ENCODE measurements at places on chromosomes 7 and 10.

DNA sequence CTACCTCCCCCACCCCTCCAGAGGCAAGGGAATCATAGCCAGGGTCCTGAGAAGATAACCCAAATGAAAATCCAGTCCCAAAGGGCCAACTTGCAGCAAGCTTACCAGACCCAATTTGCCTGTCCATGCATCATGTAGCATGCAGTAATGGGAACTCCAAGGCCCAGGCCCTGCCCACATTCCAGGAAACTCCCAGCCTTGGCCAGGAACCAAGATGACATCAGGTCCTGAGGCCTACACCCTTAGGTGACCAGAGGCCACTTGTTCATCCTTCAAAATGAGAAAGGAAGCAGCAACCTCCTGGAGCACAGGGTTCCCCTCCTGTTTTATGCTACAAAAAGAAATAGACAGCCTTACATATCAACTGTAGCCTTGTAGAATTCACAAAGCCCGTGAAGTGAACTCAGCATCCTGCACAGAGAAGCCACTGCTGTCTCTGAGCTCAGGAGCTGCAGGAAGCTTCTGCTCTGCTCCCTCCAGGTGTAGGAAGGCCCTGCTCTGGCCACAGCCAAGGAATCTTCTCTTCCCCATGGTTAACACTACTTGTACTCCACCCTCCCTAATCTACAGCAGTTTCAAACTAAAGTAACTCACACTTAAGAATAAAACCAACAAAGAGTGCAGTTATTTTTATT, 30.3 kb upstream of the GRB10 start:
- peak; percentile 80 for DNase-seq

DNA sequence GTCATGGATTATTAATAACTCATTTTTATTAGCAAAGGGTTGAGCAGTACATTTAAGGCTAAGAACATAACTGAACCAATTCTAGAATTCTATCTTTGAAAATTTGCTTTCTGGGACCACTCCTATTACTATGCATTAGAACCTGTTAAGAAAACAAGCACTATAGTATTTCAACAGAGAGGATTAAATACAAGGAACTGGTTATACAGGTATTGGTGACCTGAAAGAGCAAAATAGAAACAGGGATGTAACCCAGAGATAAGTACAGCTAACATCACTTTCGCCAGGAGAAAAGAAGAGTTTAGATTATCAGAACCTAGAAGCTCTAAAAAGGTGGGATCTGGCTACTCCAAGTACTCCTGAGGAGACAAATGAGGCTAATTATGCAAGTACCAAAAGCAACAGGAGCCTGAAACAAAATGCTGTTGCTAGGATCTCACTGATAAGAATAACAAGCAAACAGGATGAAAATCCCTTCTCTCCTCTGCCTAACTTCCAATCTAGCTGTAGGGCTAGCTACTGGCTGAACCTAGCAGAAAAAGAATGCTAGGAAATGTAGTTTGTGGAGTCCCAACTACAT, 32.1 kb upstream of the ELAPOR2 start:
- DNase-seq, result no peak

- DNase-seq, result no peak
Observed at GRCh38 chr7:102892631-102893278, 20.0 kb upstream of the LRRC17 start.

DNA sequence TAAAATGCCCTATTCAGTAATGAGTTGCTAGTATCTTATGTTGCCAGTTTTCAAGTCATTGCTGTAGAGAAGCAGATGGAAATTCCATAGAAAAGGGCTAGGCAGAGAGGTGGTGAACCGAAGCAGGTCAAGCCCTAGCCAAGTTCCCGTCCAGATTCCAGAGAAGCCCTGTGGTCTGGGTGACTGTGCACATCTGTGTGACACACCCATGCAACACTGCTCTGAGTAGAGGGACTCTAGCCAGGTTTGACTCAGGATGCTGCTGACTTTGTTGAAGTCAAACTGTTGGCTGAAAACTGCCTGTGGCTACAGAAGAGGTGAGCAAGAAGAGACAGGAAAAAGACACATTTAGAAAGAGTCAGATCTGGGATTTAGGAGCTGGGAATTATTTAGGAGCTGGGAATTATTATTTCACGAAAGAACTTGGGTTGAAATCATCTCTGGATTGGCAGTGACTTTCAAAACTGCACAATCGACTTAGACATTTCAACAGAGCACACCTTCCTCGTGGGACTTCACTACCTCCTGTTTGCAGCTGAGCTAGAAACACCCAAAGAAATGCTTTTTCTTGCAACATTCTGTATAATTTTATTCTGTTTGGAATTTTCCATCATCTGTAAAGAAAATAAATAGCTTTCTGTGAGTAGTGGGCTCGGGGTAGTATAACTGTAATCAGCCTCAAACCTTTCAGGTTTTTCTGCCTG, 149.1 kb upstream of the PRKCQ start:
- DNase-seq, result peak; percentile 96

- no peak for DNase-seq
Observed at GRCh38 chr10:36194276-36194675, 552.2 kb upstream of the FZD8 start.

GRCh38 chr7:29288181-29289091, 93.9 kb downstream of the CHN2 start:
- DNase-seq, result no peak

- DNase-seq, result no peak
Observed at GRCh38 chr7:12102126-12102525, 109.0 kb upstream of the TMEM106B start.

GRCh38 chr10:99425204-99425603, 5.2 kb downstream of the GOT1 start:
- DNase-seq, result no peak

DNA sequence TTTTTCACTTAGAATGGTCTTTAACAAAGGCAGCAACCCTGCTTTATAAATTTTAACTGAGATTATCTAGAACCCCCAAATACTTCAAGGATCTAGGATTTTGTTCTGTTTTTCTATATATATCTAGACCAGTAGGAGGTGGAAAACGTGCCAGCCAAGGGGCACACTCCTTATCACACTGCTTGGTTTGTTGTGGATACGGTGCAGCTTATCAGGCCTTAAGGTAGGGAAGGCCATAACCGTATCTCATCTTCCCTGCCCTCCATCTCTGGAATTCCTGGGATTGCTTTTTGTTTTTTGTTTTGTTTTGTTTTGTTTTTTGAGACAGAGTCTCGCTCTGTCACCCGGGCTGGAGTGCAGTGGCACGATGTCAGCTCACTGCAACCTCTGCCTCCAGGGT, 75.4 kb downstream of the MPLKIP start:
- DNase-seq, result no peak

DNA sequence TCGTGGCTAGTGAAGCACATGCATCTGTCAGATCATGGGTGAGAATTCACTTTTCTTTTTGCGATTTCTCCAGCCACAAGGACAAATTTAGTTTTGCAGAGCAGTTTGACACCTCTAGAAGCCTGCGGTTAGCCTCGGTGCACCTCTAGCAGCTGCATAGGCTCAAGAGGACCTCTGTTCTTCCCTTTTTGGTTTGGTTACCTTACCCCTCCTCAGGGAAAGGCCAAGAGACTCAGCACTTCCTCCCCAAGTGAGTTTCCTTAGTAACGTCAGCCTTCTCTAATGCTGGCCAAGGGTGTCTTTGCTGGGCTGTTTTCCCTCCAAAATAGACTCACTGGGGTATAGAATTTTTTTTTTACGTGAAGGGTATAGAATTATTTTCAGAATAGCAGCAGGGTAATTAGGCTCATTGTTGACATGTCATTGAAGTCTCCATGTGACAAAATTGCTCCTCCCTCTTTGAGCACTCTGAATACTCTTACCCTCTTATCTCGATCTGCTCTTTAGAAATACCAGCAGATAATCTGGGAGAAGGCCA, 97.8 kb downstream of the AUTS2 start:
- DNase-seq, result no peak

- no peak for DNase-seq
Observed at GRCh38 chr7:98051118-98051744, 55.4 kb upstream of the LMTK2 start.

DNA sequence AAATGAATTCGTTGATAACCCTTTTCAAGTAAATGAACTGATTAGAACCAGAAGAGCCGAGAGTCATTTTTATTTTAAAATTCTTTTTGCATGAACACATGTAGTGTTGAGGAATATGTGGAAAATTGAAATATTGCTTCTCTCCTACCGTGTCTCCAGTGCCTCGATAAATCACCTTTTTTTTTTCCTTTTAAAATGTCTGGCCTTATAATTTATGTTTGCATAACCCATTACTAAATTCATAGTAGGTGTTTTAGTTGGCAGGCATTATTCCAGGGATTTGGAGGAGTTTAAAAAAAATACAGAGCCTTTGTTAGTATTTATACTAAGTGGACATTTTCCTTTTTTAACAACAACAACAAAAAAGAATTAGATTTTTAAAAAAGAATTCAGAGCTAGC, 115.6 kb downstream of the CUX1 start:
- no peak for DNase-seq

GRCh38 chr7:19715499-19715898, 6.7 kb upstream of the POLR1F start:
- no peak for DNase-seq

DNA sequence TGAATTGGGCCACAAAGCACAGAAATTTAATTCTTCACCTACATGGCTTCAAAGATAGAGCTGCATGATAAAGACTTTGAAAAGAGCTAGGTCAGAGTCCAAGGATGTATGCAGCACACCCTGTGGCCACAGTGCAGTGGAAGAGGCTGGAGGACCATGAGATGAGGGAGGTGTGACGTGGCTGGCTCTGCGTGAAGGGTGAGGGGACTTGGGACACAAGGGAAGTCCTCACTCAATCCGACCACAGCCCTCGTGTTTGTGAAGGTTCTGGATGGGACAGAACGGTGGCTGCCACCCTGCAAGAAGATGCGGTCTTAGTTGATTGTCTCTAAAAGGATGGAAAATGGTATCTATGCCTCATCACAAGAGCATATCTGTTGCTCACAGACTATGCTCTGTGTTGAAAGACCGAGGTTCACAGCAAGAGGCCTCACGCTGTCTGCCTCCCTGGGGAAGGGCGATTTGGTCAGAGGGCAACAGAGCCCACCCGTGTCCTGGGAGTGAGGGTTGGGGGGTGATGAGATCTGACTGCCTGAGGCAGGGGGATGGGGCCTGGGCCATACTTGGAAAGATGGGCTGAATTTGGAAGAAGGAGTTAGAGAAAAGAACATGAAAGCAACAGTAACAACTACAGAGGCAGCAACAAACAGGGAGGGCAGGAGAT, 174.4 kb upstream of the SHH start:
- no peak for DNase-seq

- no peak for DNase-seq
Observed at GRCh38 chr10:16902606-16903005, 85.4 kb upstream of the RSU1 start.

- peak; percentile 87 for DNase-seq
Observed at GRCh38 chr10:22086730-22087401, 83.3 kb upstream of the DNAJC1 start.

DNA sequence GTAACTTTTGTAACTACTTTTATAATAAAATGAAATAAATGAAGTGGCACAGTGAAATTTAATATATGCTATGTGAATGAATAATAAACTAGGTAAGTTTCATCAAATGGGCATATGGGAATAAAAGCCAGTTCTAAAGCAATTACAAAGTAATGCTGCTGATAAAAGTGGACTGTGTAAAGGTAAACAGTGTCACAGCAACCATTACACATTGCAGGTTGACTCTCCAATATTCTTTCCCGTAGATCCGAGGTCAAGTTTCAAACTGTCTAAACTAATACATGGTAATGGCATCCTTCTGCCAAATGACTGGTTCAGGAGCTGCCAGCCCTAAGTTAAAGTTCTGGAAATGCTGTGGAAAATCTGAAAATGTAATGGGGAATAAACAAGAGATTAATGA, 6.0 kb downstream of the HIBADH start:
- DNase-seq, result no peak

DNA sequence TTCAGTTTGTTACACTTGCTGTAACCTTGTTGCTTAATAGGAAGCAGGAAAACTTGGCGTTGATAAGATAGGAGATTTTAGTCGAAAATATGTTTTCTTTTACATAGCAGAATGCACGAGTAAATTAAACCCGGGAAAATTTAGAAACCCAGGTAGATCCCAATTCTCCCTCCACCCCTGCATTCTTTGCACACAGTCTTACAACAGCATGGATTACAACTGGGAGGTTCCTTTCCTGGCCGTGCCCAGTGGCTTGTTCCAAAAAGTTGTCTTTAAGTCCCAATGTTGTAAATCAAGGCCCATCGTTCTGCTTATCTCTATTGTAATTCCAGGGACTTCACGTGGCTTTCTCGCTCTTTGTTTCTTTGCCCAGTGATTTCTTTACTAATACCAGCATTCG, 1.1 kb upstream of the DPY19L1 start:
- no peak for DNase-seq

DNA sequence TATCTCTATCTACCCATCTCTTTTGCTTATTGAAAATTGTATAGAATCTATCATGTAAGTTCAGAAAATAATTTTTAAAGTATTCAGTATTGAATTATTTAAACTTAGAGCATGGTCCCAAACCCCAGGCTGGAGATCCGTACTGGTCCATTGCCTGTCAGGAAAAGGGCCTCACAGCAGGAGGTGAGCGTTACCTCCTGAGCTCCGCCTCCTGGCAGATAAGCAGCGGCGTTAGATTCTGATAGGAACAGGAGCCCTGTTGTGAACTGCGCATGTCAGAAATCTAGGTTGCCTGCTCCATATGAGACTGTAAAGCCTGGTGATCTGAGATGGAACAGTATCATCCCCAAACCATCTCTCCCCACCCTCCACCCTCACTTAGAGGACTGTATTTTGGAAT, 266.0 kb upstream of the CNTNAP2 start:
- no peak for DNase-seq

DNA sequence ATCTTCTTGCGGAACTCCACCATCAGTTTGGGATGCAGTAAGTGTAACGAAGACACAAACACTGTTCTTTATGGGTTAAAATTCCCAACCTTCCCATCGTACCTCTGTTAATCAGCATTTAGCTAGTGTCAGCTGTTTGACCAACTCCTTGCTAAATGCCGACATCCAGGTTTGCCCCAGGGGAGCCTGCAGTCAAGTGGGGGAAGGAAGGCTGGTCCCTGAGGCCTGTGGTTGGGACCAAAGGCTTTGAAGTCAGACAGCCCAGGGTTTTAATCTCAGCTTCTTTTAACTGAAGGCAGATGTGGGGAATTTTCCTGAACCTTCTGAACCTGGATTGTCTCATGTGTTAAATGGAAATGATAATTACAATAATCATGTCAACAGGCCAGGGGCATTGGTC, 443.7 kb downstream of the GLRX3 start:
- DNase-seq, result no peak

DNA sequence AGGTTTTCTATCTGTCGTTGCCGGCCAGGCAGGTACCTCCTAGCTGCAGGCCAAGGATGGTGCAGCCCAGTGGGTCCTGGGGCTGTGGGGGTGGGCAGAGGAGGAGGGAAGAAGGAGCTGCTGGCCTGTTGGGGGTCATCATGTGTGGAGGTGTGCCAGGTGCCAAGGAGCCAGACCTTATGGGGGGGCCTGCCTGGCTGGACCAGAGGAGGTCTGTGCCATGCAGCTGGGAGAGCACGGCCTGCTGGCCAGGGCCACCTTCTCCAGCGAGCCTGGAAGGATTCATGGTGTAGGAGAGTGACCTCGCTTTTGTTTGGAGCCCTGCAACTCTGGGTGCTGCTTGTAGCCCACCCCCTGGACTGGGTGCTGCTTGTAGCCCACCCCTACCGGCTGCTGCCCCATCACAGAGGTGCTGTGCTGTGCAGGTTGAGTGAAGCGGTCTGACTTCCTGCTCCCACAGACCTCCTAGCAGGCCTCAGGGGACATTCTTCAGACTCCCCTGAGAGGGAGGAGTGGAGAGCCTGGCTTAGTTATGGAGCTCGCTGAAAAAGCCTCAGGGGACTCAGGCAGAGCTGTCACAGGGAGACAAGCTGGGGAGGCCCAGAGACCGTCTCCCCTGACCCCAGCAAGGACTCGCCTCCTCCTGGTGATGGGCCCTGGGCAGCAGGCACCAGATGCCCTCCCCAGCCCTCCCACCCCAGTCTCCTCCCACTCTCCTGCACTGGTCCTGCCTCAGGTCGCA, 67.7 kb upstream of the AQP1 start:
- no peak for DNase-seq
